Gastroesophageal sphincter (tissue), 4 donors: ENCODE measurements at places on chromosomes 6 and 20.

GRCh38 chr6:44530910-44531234, 143.4 kb downstream of the CDC5L start:
- no peak for ATAC-seq

DNA sequence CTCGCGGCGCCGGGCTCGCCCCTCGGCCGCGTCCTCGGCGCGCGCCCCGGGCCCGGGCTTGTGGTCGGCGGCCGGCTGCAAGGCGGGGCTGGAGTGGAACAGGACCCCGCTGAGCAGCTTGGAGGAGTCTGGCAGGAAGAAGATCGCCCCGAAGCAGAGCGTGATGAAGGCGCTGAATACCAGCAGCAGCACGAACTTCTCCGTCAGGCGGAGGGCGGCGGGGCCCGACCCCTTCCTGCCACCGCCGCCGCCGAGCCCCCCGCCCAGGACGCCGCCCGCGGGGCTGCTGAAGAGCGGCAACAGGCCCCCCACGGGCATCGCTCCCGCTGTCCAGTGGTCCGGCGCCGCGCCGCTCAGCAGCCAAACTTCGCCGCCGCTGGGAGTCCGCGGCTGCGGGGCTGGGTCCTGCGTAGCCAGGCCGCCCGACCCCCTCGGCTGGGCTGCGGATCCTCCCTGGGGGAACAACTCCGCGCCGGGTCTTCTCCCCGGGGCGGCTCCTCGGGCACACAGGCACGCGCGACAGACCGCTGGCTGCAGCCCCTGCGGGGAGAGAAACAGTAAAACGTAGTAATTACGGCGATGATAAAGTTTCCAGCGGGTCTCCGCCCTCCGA, 707 bp downstream of the MAN1A1 start:
- ATAC-seq, result peak; percentile 3

DNA sequence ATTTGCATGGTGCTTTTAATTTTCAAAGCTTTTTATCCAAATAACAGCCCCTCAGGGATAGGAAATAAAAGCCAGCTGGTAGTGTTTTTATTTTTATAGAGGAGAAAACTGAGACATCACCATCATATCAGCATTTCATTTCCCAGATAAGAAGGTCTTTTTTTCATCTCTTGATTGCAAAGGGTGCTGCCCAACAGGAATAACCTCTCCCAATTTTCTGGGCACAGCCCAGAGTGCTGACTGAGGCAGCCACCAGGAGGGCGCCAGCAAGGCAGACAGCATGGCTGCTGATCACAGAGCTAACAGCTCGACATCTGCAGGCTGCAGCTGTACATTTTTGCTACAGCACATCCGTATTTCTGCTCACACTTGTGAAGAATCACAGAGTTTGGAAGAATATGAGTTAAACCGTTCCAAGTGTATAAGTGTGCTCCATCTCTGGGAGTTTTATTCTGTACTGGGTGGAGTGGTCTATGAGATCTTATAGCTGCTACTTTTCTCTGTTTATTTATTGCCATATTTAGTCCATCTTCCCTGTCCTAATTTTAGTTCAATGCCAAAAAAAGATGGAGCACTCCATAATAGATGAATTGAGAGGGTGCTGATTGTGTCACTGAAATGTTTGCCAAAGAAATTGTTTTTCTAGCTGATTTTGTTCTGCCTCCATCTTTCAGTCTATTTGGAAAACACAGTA, 85.5 kb upstream of the C20orf144 start:
- ATAC-seq, result no peak

GRCh38 chr6:1381481-1382330, 7.7 kb upstream of the FOXF2 start:
- ATAC-seq, result peak; percentile 71

- ATAC-seq, result no peak
Observed at GRCh38 chr20:11850901-11851300, 66.8 kb upstream of the BTBD3 start.
